ENCODE measurements at places on chromosomes 5 and 9.

- no peak for DNase-seq
These were observed 198.8 kb downstream of the BNC2 start for GRCh38 chr9:16671591-16672137.

GRCh38 chr5:149517461-149518122, 33.6 kb downstream of the CSNK1A1 start:
- DNase-seq = no peak

DNA sequence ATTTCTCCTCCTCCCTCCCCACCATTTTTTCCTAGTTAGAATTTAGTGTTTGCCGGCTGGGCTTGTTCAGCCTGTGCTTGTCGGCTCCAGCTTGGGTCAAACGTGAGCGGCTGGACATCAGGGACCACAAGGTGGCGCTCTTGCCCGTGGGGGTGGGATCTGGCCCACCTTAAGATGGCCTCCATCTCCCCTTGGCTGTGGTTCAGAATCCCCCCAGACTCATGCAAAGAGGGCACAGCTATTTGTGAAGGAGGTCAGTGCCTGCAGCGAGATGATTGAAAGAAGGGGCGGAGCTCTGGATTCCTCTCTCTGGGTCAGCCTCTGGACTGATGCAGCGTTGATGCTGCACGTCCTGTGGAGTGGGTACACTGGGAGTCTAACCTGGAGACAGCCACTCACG, 283.3 kb upstream of the TUT7 start:
- no peak for DNase-seq

- DNase-seq = no peak
These were observed 44.1 kb downstream of the SUSD1 start for GRCh38 chr9:112130997-112131396.

GRCh38 chr5:153480401-153480800, 10.1 kb upstream of the GRIA1 start:
- no peak for DNase-seq

GRCh38 chr5:35773967-35774366, 82.7 kb upstream of the IL7R start:
- DNase-seq = no peak

DNA sequence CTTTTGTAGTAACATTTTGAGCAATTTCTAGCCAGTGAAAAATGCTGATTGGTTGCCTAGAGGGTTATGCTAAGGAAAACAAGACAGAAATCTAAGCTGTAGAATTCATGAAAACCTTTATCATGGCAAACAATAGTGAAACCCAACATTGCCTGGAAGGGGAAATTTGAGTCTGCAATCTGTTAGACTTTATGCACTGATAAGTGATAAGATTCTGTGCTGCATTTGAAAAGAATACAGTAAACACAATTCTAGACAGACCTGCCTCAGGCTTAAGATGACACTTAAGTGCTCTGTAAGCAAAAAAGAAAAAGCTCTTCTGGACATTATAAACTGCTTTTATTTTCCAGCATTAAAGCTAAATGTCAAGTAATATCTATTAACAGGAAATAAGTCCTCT, 519.3 kb downstream of the ISL1 start:
- DNase-seq = no peak

DNA sequence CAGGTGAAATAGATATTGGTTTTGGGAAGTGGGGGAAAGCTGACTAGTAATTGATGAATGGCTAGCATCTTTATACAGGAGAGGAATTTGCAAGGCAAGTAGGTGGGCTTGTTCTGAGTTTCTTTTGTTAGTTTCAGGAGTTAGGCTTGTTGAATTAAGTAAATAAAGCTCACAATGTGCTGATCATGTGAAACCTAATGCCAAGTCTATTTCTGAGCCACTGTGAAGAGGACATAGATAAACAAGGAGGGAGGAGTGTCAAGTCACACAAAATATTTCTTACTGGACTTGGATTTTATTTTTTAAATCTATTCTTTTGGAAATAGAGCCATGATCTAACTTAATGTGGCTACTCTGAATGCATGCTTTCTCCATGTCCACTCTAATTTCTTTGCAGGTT, 19.9 kb downstream of the GDA start:
- no peak for DNase-seq

DNA sequence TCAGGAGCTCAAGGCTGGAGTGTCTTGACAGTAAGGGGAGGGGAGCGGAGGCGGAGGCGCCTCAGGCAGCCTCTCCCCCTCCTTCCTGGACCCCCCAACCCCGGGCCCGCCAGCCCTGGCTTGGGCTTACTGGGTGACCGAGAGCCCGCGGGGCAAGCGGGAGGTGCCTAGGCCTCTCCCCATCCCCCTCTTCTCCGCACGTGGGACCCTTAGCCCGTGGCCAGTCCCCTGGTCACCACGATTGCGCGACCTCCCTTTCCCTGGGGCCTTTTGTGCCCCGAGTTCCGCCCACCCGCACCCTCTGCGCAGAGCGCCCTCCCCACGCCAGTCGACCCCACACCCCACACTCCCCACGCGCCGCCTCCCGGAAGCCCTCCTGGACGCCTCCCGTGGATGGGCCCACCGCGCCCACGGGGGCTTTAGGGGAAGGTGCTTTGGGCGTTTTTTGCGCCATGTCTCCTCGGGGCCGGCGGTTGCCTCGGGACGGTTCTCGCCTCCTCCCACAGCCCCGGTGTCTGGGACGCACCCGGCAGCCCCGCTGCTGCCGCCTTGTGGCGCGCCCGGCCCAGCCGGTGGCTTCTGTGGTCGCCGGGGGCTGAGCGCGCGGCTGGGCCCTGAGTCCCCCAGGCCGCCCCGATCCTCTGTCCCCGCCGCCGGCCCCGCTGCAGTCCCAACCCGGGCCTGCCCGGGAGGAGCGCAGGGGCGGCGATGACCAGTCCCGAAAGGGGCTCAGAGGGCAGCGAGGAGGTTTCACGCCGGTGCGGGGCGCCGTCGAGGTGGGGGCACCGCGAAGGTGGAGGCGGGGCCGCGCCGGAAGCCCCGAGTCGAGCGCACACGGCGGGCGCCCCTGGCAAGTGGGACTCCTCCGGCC, 3.2 kb downstream of the TOR4A start:
- DNase-seq = no peak

DNA sequence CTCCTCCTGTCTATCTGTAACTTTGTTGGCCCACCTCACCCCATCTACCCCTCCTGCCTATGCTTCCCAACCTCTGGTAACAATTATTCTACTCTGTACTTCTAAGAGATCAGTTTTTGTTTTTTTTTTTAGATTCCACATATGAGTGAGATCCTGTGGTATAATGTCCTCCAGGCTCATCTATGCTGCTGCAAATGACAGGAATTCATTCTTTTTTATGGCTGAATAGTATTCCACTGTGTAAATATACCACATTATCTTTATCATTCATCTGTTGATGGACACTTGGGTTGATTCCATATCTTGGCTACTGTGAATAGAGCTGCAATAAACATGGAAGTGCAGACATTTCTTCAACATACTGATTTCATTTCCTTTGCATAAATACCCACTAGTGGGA, 8.0 kb upstream of the NPR2 start:
- no peak for DNase-seq

DNA sequence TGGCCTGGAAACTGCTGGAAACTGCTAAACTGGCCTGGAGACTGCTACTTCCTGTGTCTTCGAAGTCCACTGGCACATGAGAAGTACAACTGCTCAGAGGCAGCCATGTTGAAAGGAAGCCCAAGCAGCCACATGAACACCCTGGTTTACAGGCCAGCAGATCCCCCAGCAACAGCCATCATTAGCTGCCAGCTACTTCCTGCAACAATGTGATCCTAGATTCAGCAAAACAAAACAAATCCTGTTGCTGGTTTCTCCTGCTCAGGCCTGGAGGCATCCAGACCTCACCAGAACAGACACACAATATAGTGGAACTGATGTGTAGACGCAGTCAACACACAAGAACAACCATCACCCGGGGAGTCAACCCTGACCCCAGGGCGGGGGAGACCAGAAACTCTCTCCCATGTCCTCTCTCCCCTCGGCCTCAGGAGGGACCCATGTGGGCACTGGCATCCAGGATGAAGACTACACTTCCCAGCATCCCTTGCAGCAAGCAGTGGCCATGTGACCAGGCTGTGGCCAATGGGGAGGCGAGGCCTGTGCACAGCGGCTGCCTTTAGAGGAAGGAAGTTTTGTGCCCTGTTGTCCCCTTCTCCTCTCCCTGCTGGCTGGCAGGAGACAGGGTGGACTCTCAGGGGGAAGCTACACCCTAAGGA, 9.2 kb upstream of the LCN15 start:
- no peak for DNase-seq

DNA sequence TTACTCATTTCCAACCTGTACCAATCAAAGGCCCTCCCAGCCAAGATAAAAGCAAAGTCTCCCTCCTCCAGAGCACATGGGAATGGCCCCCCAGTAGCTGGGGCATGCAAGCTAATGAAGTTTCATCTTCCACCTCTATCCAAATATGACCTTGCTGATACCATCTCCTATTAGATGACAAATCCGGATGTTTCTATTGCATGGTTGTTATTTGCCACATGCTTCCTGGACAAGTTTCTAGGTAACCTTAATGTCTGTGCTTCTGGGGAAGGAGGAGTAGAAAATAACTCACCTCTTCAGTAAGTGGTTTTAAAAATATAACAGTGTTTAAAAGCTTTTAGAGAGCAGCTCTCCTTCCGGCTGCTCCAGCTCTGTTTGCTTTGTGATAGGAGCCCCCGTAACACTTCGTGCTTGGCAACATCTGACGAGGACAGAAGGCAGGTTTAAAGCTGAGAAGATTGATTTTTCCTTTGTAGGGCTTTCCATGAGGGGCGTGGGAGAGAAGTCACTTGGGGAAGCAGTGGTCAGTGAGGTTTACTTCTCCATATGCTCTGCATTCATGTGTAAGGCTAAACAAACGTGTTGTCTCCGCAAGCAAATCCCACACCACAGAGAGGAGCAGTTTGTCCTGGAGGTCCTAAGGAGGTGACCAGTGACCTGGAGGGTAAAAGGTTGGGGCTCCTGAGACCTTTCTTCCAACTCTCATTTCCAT, 40.3 kb upstream of the GLRX start:
- no peak for DNase-seq

All from central memory CD4-positive, alpha-beta T cell (primary cell).